ENCODE measurements at places on chromosomes 3 and 15. TPM values are rescaled to one million over a fixed set of nuclear protein-coding genes. Genes with fewer than 3 reads are reported as not detected.

DNA sequence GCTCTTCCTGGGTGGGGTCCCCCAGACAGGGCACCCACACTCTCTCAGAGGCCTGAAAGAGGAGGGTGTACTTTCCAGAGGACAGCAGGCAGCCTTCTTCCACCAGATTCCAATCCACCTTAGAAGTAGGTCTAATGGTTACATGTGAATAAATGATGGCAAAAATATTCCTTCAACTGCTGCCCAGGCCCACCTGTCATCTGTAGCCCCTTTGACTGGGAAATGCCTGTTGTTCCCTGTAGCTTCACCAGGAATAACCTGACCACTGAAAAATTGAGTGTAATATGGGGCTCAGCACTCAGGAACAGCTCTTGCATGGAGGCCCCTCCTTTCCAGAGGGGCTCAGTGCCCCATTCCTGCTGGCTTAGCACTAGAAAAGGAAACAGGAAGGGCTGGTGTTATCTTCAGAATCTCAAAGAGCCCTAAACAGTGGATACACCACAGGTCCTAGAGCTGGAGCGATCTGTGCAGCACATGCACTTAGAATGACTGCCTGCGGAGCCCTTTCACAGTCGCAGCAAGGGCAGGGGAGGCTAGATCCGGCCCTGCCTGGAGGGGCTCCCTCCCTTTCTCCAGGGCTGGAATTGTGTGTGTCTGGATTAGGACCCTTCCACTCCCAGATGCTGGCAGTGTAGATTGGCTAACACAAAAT lies 32.1 kb downstream of the SLC22A14 start:
- DNase-seq, result no peak

- DNase-seq, result no peak
Measured at GRCh38 chr3:8276056-8276455, 225.6 kb upstream of the LMCD1 start.

DNA sequence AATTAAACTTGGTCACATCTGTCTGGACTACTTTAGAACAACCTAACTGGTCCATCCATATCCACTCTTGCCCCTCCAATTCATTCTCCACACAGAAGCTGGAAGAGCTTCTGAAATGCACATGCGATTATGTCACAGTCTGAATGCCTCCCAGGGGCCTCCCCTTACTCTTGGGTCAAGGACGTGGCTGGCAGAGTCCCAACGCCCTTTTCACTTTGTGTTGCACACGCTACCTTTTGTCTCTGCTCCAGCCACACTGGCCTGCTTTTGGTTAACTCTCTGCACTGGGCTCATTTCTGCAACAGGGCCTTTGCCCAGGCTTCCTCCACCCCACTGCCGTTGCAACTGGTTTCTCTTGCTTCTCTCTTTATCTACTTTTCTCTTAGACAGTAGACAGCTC lies 245.2 kb downstream of the IL20RB start:
- no peak for DNase-seq

DNA sequence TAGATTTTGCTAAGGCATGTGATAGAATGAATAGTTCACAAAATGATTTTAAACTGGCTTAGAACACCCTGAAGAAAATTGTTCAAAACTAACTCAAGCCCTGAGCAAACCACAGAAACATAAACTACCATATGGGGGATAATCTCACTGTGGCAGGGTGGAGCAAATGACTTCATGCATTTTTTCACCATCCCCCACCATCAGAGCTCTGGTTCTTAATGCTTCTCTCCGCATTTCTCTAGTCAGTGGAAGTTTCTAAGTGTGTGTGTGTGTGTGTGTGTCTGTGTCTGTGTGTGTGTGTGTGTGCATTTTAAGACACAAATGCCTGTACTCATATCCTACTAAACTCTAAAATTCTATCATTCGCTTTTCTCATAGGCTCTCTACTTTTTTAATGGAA lies 107.1 kb upstream of the PHLDB2 start:
- no peak for DNase-seq

Gene HMCES
- total RNA-seq, result 24.5 TPM

Data from posterior vena cava (tissue), 2 donors.